GM04503 (cell line): ENCODE measurements at places on chromosomes 16 and 17.

GRCh38 chr17:39791111-39791992, 53.6 kb downstream of the GRB7 start:
- no peak for DNase-seq

GRCh38 chr16:57372372-57373116, at the start of gene CX3CL1:
Gene CX3CL1 (plus strand): TSS chr16:57372490. CDS start chr16:57372569, 79 bp downstream.
- DNase-seq = no peak

DNA sequence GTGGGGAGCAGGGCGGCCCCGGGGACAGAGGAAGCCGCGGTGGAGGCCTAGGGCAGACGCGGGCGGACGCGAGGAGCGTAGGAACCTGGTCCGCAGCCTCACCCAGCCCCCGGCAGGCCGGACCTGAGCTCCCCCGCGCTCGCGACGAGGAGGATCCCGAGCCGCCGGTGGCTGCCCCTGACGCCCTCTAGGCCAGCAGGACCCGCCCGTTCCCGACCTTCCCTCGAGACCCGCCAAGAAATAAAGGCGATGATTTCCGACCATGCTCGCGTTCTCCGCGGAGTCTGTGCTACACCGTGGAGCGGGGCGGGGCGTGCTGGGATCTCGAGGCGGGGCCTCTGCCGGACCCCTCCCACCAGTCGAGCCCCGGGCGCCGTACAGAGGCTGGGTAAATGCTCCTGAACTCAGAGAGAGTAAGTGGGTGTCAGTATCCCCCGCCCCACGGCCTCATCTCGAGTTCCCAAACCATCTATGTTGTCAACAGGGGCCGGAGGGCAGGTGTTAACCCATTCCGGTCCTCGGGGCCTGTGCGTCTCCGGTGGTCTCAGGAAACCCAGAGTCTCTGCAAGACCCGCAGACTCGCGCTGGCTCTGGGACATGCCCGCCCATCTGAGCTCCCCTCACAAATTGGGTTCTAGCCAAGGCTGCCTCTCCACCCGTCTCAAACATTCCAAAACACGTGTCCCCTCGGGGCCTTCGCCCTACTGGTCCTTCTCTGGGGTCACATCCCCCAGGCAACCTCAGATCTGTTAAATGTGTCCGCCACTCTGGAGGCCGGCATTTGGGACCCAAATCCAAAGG, 13.7 kb downstream of the SYCE1L start:
- no peak for DNase-seq

DNA sequence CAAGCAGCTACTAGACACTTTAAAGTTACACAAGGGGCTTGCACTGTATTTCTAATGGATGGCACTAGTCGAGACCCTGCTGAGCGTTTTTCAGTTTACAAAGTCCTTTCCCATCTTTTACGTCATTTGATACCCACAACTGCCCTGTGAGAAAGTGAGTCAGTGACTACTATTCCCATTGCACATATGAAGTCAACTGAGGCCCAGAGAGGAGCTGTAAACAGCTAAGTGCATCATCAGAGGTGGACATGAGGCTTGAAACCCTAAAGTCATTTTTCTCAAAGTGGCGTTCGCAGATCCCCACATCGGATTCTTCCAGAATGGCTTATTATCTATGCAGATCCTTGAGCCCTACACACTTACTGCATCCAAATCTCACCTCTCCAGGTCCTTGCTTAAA, 50.6 kb downstream of the TEKT5 start:
- DNase-seq = no peak

DNA sequence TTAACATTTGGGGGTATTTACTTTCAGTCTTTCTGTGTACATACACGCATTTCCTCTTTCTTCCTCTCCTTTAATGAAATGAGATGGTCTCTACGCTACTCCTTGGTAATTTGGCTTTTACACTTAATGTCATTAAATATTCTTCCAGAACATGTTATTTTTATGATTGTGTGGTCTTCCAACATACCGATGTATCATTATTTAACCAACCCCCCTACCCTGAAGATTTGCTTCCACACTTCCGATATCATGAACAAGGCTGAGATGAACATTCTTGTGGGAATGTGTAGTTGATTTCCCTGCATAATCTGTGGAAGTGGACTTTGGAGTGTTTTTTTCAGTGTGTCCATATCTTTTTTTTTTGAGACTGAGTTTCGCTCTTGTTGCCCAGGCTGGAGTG, 2.3 kb upstream of the PGS1 start:
- DNase-seq = no peak

DNA sequence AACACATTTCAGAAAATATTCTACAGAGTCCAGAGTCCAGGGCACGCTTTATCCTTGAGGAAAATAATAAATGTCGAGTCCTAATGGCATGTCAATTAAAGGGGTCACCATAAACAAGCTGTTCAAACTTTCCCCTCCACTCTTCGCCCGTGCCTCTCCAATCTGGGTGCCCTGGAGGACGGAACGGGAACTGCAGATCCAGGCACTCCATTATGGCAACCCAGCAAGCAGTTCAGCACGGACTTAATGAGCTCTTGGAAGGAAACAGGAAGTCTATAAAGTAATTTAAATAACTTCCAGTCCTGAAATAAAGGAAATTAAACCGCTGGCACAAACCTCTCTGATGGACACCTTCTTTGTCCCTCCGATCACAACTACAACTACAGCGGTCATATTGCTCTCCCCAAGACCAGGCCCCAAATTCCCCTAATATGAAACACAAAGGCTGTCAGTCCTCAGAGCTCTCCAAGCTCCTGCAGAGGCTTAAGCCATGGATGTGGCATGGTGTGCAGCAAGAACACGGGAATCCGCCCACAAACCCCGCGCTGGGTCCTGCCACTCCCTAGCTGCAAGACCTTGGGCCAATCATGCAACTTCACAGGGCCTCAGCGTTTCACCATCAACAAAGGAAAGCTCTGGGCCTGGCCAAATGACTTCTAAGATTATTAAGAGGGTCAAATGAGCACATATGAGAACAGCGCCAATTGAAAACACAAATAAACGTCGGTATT, 52.6 kb downstream of the ZFHX3 start:
- no peak for DNase-seq
